Activated T-helper 9 cell treated with anti-CD3 and anti-CD28 coated beads, Interleukin-2, amount 50 U/mL, for 16 hours (primary cell): ENCODE measurements at places on chromosomes 16 and 17.

- DNase-seq = no peak
Measured at GRCh38 chr16:20844054-20844453, 37.7 kb downstream of the REXO5 start.

GRCh38 chr17:66507103-66507923 lies 204.9 kb downstream of the PRKCA start:
- DNase-seq = no peak

DNA sequence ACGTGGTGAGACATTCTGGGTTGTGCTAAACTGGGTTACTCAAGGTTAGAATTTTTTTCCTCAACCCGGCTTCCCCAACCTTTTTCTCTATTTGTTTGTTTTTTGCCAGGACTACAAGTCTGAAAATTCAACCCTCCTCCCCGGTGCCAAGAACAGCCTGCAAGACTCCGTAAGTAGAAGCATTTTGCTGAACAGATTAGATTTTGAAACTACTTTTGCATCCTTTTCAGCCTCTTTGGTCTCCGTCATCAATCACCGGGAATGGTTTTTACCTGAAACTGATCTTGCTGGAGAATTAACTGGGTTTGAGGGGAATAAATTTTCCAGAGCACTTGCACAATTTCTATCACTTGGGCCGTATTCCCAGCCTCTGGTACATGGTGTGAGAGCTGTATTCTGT lies 501.2 kb upstream of the EEF2KMT start:
- no peak for DNase-seq

GRCh38 chr16:68948230-68948910 lies 105.0 kb downstream of the TANGO6 start:
- no peak for DNase-seq

DNA sequence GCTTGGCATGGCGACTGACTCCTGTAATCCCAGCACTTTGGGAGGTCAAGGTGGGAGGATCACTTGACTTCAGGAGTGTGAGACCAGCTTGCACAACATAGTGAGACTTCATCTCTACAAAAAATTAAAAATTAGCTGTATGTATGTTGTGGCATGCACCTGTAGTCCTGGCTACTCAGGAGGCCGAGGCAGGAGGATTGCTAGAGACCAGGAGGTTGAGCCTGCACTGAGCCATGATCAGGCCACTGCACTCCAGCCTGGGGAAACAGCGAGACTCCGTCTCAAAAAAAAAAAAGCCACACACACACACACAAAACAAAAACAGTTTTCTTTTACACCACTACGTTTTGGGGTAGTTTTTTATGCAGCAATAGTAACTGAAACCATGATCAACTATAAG lies 89.0 kb upstream of the DHX40 start:
- no peak for DNase-seq

- DNase-seq = no peak
Measured at GRCh38 chr16:48603647-48604376, 6.2 kb downstream of the N4BP1 start.

DNA sequence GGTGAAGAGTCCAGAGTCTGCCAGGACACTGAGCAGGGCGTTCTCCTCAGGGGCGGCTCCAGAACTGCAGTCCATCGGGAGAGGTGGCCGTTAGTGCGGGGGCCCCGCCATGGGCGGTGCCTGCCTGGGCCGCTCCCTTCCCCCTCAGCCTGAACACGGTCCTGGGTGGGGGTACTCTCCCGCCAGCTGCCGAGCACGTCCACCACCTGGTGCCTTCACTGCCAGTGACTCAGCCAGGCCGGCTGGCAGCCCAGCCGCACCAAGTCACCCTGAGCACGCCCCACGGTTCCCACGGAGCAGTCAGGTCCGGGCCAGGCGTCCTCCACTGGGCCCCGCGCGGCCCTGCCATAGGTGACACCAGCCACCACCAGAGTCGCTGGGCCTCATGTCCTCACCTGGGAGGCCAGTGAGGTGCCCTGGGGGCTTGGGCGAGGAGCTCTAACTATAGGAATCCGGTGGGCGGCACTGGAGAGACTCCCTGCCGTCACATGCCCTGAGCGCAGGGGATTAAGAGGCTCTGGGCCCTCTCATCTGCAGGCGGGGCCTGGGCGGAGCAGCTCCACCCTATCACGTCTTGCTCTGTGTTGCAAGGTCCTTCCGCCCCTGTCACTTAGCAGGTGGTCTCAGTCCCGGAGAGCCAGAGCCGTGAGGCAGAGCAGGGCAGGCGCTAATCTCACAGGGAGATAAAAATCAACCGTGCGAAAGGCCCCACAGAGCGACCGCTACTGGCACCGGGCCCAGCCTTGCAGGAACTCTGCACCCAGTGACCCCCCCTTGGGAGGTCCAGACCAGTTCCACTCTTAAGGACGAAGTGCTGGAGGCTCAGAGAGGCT lies 14.3 kb downstream of the PIEZO1 start:
- no peak for DNase-seq

DNA sequence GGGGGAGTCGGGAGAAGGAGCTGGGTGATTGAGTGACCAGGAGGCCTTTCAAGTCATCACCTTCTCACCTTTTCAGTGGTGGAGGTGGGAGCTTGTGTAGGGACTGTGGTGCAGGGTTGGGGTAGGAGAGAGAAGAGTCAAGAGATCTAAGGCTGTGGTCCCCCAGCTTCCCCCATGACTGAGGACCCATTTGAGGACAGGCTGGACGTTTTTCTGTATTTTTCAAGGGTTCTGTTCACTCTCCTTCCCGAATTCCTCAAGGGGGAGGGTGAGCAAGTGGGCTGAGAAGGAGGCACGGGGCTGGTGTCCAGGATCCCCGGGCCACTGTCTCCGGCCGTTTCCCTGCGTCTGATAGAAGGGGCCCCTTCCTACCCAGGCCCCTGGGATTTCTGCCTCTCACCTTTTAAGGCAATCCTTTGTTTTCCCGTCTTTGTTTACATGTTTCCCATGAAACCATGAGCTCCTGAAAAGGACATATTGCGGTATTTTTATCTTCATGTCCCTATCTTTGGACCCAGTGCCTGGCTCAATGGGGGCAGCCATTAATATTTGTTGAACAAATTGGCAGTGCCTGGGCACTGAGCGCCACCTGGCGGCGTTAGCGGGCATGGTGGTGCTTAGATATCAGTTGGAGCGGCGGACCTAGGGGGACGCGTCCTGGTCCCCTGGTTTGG lies 9.2 kb upstream of the CD300A start:
- DNase-seq = peak; percentile 64

- no peak for DNase-seq
Measured at GRCh38 chr16:1998360-1998835, 8.6 kb downstream of the SYNGR3 start.

DNA sequence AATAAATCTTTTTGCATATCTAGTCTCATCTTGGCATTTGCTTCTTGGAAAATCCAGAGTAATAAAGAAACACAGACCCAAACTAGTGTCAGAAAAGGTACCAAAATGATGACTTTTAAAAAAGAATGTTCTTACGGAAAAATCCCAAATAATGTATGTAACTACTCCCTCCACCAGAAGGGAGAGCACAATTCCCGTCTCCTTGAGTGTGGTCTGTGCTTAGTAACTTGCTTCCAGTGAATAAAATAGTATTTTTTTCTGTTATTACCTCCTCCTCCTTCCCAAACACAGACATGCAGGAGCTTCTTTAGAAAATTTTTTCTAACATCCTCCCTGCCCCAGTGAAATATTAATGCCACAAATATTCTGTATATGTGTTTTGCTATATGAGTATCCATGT lies 358.1 kb downstream of the ZFHX3 start:
- no peak for DNase-seq

GRCh38 chr16:48576927-48577326 lies 33.1 kb downstream of the N4BP1 start:
- no peak for DNase-seq

DNA sequence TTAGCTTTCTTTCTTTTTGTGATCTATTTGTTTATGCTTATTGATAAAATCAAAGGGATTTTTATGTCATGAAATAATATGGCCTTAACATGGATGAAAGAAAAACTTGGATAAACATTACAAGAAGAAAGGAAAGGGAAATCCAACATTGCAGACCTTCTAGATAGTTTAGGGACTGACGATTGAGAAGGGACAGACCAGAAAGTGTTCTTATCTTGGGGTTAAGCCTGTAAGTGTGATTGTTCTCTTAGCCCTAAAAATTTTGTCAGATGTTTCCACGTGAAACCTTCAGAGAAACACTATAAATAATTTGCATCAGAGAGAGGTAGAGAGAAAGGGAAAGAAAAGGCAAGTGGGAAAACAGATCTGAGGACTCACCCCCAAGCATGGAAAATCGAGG lies 157.2 kb upstream of the AXIN2 start:
- DNase-seq = no peak

- DNase-seq = no peak
Measured at GRCh38 chr17:71748872-71749271, 371.9 kb upstream of the SOX9 start.

DNA sequence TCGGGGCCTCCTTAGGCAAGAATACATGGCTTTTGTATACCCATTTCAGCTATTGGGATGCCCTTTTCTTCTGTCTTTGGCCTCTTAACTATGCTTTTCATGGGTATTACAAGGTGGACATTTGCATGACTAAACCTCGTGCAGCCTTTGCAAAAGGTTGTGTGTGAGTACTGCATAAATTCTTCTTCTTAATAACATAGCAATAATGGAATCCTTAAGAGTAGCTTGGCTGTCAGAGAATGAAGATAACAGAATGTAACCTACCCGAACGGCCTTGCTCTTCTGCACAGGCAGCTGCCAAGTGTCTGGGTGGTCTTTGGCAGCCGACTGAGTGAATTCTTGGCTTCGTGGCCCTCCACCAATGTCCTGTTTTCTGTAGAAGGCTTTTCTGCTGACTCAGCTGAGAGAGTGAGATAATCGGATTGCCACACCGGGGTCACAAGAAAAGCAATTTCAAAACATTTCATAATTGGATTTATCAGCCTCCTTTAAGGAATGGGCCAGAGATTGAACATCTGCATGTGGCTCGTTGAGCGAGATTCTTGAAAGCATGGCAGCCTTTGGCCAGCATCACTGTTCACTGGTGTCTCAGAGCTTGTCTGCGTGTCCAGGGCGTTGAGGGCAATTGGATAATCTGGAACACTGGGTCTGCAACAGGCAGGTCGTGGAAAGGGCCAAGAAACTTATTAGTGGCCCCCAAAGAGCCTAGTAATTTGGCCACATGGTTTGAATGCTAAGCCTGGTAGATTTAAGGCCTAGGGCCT lies 13.4 kb downstream of the IRF8 start:
- DNase-seq = no peak

DNA sequence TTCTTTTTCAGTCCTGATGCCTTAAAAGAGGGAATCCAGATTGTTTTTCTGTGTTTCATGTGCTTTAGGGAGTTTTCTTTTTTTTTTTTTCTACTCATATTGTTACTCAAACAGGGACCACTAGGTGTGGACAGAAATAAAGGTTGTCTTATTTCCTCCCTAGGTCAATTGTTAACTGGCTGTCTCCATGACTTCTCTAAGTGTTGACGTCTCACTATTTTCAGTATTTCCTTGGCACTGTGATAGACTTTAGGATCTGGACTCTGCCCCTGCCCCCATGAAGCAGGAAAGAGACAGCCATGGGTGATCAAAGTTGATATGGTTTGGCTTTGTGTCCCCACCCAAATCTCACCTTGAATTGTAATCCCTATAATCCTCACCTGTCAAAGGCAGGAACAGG lies 73.7 kb downstream of the AKAP1 start:
- DNase-seq = no peak

DNA sequence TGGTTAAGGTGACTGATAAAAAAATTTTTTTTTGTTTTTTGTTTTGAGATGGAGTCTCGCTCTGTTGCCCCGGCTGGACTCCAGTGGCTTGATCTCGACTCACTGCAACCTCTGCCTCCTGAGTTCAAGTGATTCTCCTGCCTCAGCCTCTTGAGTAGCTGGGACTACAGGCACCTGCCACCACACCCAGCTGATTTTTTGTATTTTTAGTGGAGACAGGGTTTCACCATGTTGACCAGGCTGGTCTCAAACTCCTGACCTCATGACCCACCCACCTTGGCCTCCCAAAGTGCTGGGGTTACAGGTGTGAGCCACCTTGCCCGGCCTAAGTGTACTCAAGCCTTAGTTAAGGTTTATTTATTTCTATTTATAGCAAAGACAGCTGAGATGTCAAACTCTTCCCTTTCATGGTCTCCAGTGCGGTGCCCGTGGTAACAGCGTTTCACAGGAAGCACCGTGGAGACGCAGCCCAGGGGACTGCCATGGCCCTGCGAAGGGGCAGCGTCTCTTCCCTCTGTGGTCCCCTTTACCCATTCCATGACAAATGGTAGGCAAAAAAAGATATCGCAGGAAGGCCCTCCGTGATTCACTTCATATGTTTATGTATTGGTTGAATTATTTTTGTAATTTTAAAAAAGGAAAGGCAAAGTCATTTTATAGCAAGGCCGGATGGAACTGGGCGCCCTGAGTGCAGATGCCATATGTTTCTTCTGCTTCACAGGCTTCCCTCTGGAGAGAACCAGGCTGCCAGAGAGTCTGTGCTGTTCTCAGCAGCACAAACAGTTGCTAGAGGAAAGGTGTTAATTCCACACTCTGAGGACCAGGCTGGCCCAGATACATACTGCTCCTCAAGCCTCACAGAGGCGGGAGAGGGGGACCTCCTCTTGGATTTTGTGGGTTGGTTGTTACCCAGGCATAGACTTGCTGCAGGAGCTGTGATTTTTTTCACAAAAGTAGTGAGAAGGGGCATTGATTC lies 29.2 kb downstream of the DDX19A start:
- no peak for DNase-seq

DNA sequence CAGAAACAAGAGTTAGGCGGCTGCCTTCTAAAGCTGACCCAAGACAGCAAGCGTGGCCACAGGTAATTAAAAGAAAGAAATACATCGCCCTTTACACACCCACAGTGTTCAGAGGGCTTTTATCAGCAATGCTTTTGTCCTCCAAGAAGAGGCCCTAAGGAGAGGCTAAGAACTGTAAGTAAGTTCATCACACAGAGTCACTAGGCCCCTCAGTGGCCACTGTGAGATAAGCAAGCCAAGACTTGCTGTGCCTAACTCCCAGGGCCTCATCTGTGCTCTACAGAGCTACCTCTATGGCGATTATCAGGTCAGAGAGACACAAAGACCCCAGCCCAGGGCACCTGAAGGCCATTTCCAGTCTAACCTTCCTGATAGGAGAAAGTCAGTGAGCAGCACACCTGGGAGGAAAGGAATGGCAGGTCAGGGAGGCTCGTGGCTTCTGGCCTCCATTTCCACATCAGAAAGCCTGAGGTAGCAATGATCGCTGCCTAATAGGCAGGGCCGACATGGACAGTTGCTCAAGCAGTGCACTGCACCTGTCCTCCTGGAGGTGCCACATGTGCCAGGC lies 545.2 kb upstream of the CDH11 start:
- DNase-seq = no peak

- peak; percentile 16 for DNase-seq
Measured at GRCh38 chr17:16352303-16352666, 984 bp downstream of the CENPV start.

- no peak for DNase-seq
Measured at GRCh38 chr17:21542991-21543390, 149.3 kb upstream of the KCNJ18 start.

- DNase-seq = peak; percentile 15
Measured at GRCh38 chr17:46020023-46020761, 21.1 kb downstream of the STH start.

- DNase-seq = no peak
Measured at GRCh38 chr17:7632492-7632894, 2.6 kb downstream of the SHBG start.

- no peak for DNase-seq
Measured at GRCh38 chr16:4892361-4893102, 44.4 kb downstream of the PPL start.

- DNase-seq = peak; percentile 57
Measured at GRCh38 chr16:84277244-84277823, 17.3 kb upstream of the WFDC1 start.

- no peak for DNase-seq
Measured at GRCh38 chr16:35344012-35344762, 1884.8 kb downstream of the TP53TG3F start.

- no peak for DNase-seq
Measured at GRCh38 chr17:79778504-79779083, 646 bp downstream of the CBX2 start.

- DNase-seq = no peak
Measured at GRCh38 chr17:75288770-75289114, 491 bp downstream of the SLC25A19 start.
